ENCODE measurements at places on chromosomes 4 and X. TPM values are rescaled to one million over a fixed set of nuclear protein-coding genes. Genes with fewer than 3 reads are reported as not detected.

USP17L30 gene
- total RNA-seq = not detected

GNL3L gene
- 38.5 TPM for total RNA-seq

VEGFC gene
- not detected for total RNA-seq

HTN1 gene
- not detected for total RNA-seq

FATE1 gene
- not detected for total RNA-seq

FAM114A1 gene
- not detected for total RNA-seq

TMEM255A gene
- not detected for total RNA-seq
